ENCODE measurements at places on chromosomes 4 and X.

DNA sequence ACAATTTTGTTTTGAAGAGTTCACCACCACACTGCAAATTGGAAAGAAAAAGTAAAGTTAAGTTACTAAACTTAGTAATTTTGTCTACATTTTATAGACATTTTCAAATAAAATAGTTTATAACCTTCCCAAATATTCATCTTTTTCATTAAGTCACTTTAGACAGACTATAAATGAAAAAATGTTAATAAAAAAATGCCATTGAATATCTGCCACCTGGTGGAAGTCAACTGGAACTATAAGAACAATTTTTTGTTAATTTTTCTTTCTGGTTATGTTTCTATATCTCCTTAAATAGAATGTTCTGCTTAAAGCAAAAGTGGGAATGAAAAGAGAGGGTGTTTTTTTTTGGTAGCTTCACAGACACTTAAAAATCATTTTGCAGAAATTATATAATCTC, 534.4 kb upstream of the PCDH10 start:
- DNase-seq = no peak

- peak; percentile 72 for DNase-seq
These were observed 908 bp upstream of the TLR6 start for GRCh38 chr4:38857354-38858096.

DNA sequence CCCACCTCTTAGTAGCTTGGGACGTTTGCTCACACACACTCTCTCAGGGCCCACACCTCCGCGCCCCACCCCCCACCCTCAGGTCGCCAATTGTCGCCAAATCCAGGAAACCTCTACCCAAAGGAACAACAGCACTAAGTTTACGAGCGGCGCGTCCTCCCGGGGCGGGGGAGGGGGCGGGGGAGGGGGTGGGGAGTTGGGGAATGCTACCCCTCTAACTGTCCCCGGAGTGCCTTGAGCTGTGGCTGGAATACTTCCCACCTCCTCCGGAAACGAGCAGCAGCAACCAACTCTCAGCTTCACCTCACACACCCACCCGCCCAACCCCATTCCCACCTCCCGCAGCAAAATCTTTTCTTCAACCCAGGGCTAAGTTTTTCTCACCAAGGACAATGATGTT, 135.6 kb upstream of the ZIC3 start:
- DNase-seq = no peak

- no peak for DNase-seq
These were observed 324.4 kb downstream of the FAT4 start for GRCh38 chr4:125639182-125639621.

DNA sequence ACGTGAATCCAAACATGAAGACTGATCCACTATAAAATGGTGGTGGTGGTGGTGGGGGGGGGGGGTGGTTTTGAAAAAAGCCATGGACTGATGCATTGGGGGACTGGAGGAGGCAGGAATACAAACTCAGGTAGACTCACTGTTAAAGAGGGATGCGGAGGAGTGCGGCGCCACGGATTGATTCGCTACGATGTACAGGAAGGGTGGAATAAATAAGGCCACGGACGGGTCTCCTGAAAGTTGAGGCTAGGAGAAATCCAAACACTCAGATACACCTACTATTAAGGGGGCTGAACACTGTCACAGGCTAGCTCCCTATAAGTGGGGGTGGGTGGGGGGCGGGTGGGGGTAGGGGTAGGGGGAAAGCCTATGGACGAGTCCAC, 591 bp downstream of the ELK1 start:
- DNase-seq = no peak

GRCh38 chrX:104189837-104190236, 23.6 kb downstream of the FAM199X start:
- no peak for DNase-seq

GRCh38 chr4:101140228-101140627, 207.1 kb downstream of the PPP3CA start:
- no peak for DNase-seq

- DNase-seq = no peak
These were observed 195.7 kb upstream of the CASK start for GRCh38 chrX:42119076-42119475.

DNA sequence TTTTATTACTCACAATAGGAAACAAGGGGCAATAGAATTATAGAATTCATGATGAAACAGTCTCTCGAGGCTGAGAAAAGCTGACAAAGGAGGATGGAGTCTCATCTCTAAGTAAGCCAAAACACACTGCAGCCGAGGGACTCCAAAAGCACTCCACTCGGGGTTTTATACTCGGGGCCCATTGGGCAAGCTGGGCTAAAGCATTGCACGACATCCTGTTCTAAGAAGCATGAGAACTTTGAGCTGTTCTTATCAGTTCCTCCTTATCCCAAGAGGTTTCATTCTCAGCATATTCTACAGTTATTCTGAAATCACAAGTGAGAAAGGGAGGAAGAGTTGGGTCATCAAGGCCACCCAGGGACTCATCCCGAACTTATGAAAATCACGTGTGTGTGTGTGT, 1475.5 kb downstream of the PCDH18 start:
- DNase-seq = no peak

DNA sequence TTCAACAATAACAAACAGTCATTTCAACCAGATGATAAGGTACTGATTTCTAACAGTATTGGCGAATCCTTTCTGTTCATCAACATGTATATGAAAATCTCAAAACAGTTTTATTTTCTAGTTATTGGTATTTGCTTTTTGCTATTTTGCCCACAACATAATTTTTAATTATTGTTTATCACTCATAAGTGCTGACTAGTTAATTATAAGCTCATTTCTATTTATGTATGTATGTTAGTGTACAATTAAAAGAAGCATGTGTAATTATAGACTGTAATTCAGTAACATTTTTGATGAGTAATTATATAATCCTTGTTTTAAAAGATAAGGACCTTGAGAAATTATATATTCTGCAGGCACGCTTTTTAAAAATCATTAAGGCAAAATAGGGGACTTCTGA, 67.2 kb upstream of the NPNT start:
- no peak for DNase-seq

- DNase-seq = no peak
These were observed 59.4 kb upstream of the C4orf54 start for GRCh38 chr4:99716996-99717395.

- no peak for DNase-seq
These were observed 128.4 kb downstream of the FHDC1 start for GRCh38 chr4:153064571-153064970.

GRCh38 chrX:42807393-42807792, 29.4 kb upstream of the PPP1R2C start:
- DNase-seq = no peak

DNA sequence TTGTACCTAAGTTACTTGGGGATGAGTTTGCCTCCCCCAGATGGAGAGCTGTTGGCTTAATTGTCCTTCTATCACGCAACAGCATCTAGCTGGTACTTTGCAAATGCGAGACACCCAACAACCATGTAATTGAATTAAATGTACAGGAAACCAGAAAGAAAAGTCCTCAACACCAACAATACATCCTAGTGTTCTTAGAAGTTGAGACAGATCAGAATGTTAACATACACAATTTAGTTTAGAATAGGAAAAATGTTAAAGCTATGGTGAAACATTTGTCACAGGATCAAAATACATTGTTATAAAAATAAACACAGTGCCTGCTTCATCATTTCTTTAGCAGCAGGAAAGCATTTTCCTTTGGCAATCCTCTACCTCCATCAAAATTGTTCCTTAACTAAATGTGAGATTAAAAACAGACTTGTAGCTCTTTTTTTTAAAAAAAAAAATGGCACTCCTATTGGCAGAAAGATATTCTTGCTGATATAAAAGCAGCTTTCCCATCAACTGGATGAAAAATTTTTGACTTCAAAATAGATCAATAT, 163.1 kb upstream of the MID1 start:
- DNase-seq = no peak

GRCh38 chr4:80918004-80918403, 112.5 kb upstream of the BMP3 start:
- peak; percentile 7 for DNase-seq

- DNase-seq = peak; percentile 88
These were observed 601 bp upstream of the TCEANC start for GRCh38 chrX:13652287-13652793.

- peak; percentile 31 for DNase-seq
These were observed 47.2 kb downstream of the AFAP1 start for GRCh38 chr4:7892212-7893019.

GRCh38 chr4:86523333-86523732, 70.8 kb upstream of the PTPN13 start:
- no peak for DNase-seq

DNA sequence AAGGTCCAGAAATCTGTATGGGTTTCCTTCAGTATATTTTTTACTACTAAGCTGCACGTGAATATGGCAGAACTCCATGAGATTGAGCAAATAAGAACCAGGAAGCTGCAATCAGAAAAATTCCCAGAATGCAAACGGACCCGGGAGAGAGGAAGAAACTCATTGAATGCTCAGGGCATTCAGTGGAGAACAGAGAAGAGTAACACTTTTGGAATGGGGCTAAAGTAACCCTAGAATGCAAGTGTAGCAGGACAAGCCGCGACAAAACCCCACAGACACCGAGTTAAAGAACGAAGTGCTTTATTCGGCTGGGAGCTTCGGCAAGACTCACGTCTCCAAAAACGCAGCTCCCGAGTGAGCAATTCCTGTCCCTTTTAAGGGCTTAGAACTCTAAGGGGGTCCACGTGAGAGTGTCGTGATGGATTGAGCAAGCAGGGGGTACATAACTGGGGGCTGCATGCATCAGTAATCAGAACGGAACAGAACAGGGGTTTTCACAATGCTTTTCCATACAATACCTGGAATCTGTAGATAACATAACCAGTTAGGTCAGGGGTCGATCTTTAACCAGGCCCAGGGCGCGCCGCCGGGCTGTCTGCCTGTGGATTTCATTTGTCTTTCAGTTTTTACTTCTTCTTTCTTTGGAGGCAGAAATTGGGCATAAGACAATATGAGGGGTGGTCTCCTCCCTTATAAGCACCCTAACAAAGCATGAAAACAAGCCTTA, 56.4 kb downstream of the RAB28 start:
- no peak for DNase-seq
